Neural crest cell (in vitro differentiated cells): ENCODE measurements at places on chromosomes 12 and 14. TPM values are rescaled to one million over a fixed set of nuclear protein-coding genes. Genes with fewer than 3 reads are reported as not detected.

The ITGA5 gene
- 20.1 and 22.0 TPM in 2 replicates for total RNA-seq

The NPC2 gene
- 106 and 108 TPM in 2 replicates for total RNA-seq

The KRT85 gene
- not detected in 2 replicates for total RNA-seq

The PTPN6 gene
- total RNA-seq, result 0.73 and 1.1 TPM in 2 replicates

The TRIM9 gene
- 19.7 and 21.9 TPM in 2 replicates for total RNA-seq

The IRF9 gene
- 22.9 and 23.0 TPM in 2 replicates for total RNA-seq

The MUCL1 gene
- not detected in 2 replicates for total RNA-seq

The DDX54 gene
- total RNA-seq, result 68.5 and 69.7 TPM in 2 replicates

The FBXO21 gene
- 60.3 and 69.2 TPM in 2 replicates for total RNA-seq

The MAP1LC3B2 gene
- 0.82 TPM in 1 of 2 replicates, not detected in the other for total RNA-seq

The PAH gene
- not detected in 2 replicates for total RNA-seq

The ATXN7L3B gene
- total RNA-seq, result 59.7 and 60.0 TPM in 2 replicates

The PRH2 gene
- not detected in 2 replicates for total RNA-seq

The CLEC2B gene
- 0.19 TPM in 1 of 2 replicates, not detected in the other for total RNA-seq

The CPNE6 gene
- total RNA-seq, result not detected in 2 replicates

The SLIRP gene
- 164 and 199 TPM in 2 replicates for total RNA-seq

The PPFIA2 gene
- 4.1 and 8.3 TPM in 2 replicates for total RNA-seq

The SLC8A3 gene
- 1.2 TPM in 2 replicates for total RNA-seq

The RTN1 gene
- 14.9 and 18.0 TPM in 2 replicates for total RNA-seq
